Muscle of back (tissue), 13 donors: ENCODE measurements at places on chromosomes 11 and 22. TPM values are rescaled to one million over a fixed set of nuclear protein-coding genes. Genes with fewer than 3 reads are reported as not detected.

DNA sequence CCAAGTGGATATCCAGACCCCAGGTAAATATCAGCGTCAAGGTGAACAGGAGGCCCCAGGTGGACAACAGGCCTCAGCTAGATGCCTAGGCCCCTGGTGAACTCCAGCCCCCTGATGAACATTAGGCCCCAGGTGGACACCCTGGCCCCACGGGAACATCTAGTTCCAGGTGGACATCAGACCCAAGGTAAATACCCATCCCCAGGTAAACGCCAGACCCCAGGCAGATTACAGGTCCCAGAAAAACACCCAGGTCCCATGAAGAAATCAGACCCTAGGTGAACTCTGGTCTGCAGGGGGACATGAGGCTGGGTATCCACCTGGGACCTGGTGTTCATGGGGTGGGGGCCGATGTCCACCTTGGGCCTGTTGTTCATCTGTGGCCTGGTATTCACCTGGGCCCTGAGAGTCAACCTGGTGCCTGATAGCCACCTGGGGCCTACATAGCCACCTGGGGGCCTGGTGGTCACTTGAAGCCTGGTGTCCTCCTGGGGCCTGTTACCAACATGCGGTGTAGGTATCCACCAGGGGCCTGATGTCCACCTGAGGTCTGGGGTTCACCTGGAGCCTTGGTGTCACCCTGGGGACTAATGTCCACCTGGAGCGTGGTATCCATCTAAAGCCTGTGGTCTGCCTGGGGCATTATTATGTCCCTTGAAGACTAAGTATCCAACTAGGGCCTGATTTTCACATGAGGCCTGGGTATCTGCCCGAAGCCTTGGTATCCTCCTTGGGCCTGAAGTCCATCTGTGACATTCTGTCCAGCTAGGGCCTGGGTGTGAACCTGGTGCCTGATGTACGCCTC, 56.8 kb upstream of the SEPTIN5 start:
- DNase-seq: no peak

GRCh38 chr22:39712751-39713525, 142.4 kb downstream of the CACNA1I start:
- DNase-seq: no peak

CRYBA4 gene
- not detected for polyA plus RNA-seq

UCP3 gene
- polyA plus RNA-seq: 6.8 TPM

DNA sequence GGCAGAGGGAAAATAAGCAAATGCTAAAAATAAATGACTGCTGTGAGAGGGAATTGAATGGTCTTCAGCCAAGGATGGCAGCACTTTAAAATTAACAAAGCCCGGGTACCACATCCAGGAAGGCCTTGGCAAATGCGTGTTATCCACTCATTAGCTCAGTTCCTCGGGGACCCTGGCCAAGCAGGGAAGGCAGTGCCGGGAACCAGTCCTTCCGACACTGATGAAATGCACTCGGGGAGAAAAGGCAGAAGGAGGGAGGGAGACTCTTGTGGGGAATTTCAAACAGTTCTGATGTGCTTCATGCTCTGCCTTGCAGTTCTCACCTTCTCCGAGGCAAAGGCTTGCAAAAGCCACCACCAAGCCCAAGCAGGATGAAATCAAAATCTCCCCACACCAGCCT, 38.3 kb downstream of the CLPB start:
- DNase-seq: no peak

ANGPTL5 gene
- polyA plus RNA-seq: 5.3 TPM
